ENCODE measurements at places on chromosomes 12 and 14.

DNA sequence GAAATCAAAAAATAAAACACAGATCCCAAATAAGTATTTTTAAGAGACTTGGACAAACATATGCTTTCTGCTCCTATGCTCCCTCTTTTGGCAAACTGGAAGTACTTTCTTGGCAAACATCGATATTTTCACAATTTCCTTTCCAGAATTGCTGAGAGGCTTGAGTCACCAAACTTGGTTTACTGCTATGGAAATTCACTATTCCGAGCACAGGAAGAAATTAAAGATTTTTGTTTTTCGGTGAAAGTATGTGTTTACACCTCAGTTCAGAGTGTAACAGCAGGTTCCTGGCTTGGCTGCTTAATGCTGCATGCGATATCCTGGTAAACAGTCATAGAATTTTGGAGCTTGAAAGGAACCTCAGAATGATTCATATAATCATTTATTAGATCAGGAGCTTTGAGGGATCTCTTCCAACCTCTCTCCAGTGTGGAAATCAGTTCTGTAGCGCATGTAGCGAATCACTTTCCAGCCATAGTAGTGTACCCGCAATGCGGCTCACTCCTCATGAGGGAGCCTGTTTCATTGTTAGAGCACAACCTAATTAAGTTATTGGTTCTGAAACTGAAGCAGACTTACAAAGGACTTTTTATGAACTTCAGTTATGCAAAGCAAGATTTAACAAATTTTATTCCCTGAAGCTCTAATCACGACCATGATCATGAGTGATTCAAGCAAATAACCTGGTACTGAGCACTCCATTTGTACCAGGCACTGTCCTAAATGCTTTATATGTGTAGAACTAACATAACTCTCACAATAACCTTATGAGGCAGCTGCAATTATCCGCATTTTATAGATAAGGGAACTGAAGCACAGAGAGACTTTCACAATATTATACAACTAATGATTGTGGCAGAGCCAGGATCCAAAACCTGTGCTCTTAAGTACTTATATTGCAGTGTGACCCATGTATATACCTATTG is 56.4 kb upstream of the ATP2A2 start:
- no peak for DNase-seq

DNA sequence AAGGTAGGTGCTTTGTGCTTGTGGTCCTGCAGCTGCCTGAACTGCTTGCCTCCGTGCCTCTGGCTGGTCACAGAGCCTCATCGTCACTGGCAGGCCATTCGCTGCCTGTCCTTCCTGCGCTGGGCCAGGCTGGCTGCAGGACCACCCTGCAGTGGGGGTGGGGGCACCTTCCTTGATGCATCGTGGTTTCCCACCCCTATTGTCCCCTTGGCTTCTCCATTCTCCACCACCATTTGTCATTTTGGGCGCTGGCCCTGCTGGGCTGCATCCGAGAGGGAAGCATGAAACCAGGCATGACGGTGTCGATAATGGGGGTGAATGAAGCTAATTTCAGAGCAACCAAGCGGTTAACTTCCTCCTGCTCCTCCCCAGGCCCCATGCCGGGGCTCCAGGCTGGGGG is 127.7 kb downstream of the NRXN3 start:
- DNase-seq, result no peak

DNA sequence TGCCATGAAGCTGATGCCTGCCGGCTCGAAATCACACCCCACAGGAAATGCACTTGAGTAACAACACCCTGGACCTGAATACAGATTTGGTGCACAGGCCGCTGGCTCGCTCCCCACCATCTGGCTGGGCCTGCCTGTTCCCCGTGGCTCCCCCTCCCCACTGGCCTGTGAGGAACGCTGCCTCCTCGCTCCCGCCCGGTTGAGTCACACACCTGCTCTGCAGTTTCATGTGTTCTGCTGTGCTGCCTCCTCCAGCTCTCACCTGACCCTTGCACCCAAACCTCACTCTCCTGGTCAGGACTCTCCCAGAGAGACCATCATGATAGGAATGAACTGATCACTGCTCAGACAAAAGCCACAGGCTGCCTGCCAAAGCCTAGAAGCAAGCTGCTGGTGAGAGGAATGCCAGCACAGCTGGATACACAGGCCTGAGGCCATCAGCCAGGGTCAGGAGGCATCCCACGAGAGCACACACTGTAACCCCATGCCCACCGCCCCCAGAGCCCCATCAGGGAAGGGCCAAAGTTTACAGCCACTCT is 3.8 kb upstream of the SIVA1 start:
- no peak for DNase-seq

GRCh38 chr12:47370421-47370820 is 290.7 kb upstream of the AMIGO2 start:
- no peak for DNase-seq

GRCh38 chr12:112007945-112008344 is 5.0 kb downstream of the TMEM116 start:
- no peak for DNase-seq

DNA sequence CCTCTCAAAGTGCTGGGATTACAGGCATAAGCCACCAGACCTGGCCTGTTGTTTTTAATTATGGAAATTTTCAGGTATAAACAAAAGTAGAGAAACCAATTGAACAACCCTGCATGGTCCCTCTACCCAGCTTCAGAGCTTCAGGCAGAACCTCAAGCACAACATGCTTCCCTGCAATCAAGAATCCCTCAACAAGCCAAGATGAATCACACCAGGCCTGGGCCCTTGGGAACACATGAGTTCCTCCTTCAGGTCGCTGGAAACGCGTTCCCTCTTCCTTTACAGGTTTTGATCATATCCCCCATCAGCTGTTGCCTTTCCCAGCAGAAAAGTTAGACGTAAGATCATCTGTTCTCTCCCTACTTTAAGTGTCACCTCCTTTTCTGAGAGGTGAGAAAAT is 20.5 kb upstream of the CORO1C start:
- DNase-seq, result no peak

- no peak for DNase-seq
Observed at GRCh38 chr14:91280129-91280528, 35.6 kb upstream of the GPR68 start.

Data from activated CD8-positive, alpha-beta memory T cell treated with anti-CD3 and anti-CD28 coated beads for 4 hours (primary cell).